Dermis microvascular lymphatic vessel endothelial cell (primary cell): ENCODE measurements at places on chromosomes 2 and 18.

GRCh38 chr2:241770936-241771285 lies 5.7 kb upstream of the GAL3ST2 start:
- DNase-seq = no peak

DNA sequence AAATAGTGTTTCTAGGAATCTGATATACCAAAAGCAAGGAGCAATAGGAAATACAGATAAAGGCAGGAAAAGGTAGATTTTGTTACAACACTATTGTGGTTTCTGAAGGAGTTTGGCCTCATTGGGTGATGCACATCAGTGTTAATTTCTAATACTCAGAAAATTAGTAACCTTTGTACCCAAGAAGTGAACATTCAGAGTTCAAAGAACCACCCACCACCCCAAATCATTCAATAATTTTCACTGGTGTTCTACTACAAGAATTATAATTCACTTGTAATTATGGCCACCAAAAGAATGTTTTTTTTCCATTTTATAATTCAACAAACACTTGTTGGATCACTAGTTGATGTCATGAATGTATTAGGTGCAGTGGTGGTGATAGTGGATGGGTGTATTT lies 183.3 kb downstream of the UBE2E3 start:
- no peak for DNase-seq

GRCh38 chr2:121257480-121257840 lies 27.5 kb downstream of the TFCP2L1 start:
- peak; percentile 5 for DNase-seq

DNA sequence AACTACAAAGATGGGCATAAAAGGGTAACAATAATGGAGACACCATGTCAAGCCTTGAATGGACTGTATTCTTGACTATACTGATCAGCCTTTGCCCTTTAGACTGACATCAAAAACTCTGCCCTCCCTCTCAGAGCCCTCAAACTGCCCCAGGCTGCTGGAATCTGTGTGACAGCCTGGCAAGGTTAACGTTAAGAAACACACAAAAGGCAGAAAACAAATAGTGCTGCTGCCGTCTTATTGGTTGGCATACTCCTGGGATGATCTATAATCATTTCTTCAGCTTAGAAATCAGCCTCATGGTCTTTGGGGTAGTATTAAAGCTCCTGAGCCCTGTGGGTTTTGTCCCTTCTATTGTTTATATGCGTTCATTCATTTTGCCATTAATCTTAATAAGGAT lies 338.0 kb downstream of the DCC start:
- DNase-seq = no peak

GRCh38 chr2:223921204-223921603 lies 23.9 kb downstream of the WDFY1 start:
- DNase-seq = peak; percentile 43

DNA sequence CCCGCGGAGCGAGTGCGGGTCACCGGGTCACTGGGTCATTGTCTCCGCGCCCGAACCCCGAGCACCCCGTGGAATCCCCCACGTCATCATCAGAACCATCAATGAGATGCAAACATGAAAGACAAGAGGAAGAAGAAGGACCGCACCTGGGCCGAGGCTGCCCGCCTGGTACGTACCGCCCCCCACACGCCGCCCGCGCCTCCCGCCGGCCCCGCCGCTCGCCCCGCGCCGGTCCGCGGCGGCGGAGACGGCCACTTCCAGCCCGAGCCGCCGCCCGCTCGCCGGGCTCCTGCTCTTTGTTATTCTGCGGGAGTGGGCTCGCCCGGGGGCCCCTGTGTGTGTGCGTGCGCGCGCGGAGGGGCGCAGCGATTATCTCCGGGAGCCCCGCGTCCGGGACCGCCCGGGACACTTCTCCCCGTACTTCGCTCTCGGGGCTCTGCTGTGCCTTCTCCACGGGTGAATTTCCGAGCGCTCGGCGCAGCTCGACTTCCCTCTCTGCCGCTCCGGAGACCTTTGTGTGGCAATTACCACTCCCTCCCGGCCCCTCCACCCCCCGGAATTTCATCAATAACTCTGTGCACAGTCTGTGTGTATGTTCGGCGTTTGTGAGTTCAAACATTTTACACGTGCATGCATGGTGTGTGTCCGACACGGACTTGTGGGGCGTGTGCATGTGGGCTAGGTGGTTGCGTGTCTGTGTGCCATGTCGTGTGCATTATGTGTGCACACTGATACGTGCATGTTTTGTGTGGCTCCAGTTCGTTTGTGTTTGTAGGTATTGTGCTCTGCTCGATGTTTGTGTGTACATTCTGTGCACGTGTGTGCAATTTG lies 714 bp downstream of the ASXL3 start:
- peak; percentile 1 for DNase-seq

GRCh38 chr2:94861308-94862152 lies 9.7 kb upstream of the TEKT4 start:
- no peak for DNase-seq

DNA sequence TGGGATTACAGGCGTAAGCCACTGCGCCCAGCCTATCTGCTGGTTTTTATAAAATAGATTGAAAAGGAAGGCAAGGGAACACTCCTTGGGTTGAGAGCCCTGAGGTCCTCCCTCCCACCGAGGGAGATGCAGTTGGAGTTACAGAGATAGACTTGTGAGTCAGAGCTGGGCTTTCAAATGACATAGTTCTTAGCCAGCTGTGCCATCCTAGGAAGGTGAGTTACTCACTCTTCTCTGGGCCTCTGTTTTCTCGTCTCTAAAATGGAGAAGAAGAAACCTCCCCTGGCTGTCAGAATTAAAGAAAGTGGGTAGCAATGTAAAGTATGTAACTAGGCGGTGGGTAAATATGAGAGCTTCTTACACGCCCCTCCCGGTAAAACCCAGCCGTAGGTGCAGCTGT lies 2.4 kb downstream of the LRRFIP1 start:
- no peak for DNase-seq

- DNase-seq = peak; percentile 37
These were observed 214.4 kb upstream of the DSEL start for GRCh38 chr18:67730886-67731285.
